Amygdala (tissue), 56 donors: ENCODE measurements at places on chromosomes 12 and 14.

DNA sequence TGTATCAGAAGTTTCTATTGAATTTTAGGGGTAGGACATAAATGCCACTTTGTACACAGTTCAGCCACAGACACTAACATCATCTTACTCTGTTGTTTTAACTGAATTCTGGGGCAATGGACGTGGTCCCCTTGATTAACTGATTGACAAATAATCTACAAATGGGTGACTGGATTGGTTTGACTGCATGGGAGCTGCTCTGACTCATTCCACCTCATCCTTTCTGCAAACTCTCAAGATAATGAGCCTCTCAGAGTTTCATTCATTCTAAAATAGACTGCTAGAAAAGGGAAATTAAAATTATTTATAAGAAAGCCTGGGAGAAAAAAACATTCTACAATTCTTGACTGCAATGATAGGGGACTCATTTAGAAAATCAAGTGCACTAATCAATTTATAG is 570.4 kb upstream of the SEL1L start:
- DNase-seq = no peak

GRCh38 chr14:43449291-43449690 is 1057.8 kb downstream of the FSCB start:
- DNase-seq = no peak

DNA sequence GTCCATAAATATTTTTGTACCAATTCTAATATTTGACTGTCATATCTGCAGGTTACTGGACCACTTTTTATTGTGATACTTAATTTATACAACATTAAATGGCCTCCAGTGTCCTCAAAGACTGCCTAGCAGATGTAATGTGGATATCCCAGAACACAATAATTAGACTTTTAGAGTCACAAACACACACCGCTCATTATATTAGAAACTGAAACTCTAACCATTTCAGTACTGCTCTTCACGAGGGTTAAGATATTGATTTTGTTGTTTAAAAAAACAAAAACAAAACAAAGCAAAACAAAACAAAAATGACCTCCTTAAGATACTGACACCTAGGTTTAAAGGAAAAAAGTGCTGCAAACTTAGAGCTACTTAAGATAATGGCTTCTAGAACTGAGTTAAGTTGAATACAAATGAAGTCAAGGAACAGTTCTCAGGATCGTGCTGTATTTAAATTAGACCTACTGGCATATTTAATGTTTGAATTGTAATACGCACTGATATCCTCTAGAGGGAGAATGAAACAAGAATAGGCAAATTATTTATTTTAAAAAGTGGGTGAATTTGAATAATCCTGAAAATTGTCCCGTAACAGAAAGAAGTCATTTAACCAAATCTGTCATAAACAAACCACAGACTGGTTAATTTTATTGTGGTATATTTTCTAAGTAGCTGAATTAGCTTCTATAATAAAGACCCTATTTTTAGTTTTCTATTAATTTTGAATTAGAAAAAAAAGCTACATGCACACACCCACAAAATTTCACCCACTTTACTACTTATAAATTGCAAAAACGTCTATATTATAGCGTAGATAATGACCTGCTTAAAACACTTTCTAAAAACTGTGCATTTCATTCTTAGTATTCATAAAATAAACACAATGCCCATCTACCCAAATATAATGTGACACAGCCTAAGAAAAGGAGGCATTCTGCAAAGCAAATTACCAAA is 395.2 kb upstream of the DCN start:
- DNase-seq = no peak

- DNase-seq = no peak
Observed at GRCh38 chr12:109170324-109170723, 53.9 kb downstream of the ACACB start.

DNA sequence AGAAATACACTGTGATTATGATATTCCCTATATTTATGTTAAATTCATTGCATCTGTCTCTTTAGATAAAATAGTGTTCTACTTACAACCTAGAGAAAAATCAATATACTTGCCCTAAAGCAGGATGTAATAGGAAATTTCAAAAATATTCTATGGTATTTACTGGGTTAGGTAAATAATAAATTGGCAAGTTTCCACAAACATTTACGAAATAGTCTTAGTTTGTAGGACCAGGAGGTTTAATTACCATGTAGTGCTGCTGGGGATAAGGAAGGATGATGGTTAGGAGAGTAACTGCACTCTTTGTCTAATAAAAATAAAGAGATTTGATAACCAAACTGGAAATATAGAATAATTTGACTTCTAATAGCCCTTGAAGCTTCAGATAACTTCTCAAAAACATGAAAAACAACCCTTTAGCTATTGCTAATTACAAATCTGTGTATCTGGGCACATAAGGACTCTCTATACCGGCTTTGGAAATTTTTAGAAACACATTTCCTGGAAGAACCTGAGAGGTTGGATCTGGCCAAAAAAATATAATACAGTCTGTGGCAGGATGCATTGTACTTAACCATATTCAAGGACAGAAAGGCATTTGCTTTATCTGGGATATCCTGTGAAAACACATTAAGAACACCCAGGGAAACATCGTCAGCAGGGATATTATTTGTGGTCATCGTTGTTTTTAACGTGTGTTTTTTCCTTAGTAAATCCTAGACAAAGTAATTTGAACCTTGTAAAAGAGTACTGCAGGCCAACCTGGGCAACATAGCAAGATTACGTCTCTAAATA is 36.7 kb upstream of the TMCC3 start:
- DNase-seq = no peak

- DNase-seq = no peak
Observed at GRCh38 chr14:61176686-61177085, 104.5 kb downstream of the TMEM30B start.

GRCh38 chr12:111454311-111454710 is 48.6 kb downstream of the SH2B3 start:
- no peak for DNase-seq

DNA sequence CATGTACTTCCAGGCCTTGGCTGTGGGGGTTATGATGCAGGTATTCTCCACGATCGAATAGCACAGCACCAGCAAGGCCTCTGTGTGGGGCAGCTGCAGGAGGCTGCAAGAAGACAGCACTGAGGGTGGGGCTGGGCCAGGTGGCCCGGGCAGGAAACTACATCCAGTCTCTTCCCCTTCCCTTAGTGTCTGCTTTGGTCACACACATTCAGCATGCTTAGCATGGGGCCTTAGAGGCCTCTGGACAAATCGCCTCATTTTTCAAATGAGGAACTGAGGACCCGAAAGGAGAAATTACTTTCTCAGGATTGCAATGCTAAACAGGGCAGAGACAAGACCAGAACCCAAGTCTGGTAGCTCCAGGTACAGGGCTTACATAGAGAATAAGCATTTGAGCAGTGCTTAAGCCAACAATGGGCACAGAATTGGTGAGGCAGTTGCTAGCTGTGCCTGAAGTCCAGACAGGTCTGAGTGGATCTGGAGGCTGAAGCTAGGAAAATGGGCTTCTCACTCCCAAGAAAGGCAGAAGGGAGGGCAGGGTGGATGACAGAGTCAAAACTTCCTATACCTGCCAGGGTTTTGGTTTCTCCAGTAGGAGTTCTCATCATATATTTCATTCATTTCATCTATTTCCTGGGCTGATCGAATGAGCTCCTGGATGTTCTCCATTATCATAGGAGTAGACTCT is 3.5 kb downstream of the ACRBP start:
- no peak for DNase-seq

- no peak for DNase-seq
Observed at GRCh38 chr12:96235484-96235826, 41.3 kb downstream of the ELK3 start.

DNA sequence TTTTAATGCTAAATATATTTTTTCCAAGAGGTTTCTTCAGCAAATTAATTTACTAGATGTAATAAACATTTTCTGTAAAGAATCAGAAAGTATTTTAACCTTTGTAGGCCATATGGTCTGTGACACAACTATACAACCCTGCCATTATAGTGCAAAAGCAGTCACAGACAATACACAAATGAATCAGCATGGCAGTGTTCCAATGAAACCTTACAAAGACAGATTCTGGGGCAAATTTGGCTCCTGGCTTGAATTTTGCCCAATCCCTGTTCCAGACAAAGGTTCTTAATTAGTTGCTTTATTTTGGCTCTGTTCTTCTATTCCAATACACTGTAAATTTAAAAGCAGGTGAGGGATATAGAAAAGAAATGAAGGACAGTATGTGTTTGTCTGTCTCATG is 352.5 kb downstream of the C12orf50 start:
- no peak for DNase-seq

- DNase-seq = no peak
Observed at GRCh38 chr12:81079280-81080076, 1.6 kb downstream of the ACSS3 start.

DNA sequence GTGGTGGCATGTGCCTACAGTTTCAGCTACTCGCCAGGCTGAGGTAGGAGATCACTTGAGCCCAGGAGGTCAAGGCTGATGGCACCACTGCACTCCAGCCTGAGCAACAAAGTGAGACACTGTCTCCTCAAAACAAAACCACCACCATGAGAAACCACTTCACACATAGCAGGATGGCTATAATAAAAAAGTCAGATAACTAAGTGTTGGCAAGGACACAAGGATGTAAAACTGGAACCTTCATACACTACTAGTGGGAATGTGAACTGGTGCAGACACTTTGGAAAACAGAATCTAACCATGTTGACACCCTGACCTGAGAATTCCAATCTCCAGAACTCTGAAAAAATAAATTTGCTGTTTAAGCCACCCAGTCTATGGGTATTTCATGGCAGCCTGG is 67.7 kb downstream of the ACADS start:
- no peak for DNase-seq

DNA sequence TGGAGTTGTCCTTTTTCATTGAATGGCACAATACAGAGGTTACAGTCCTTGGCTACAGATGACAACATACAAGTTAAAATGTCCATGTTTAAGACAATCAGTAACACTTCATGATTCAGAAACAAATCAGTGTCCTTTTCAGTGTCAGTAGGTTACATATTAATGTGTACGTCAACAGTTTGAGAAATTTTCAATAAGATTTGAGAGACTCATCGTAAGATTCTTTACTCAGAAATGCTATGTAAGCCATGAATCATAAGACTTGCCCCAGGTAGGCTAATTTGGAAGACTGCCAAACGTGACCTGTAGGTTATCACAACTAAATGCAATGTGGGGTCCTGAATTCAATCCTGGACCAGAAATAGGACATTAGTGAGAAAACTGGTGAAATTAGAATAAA is 3.5 kb downstream of the RDH12 start:
- DNase-seq = no peak
